ENCODE measurements at places on chromosomes 13 and 19. TPM values are rescaled to one million over a fixed set of nuclear protein-coding genes. Genes with fewer than 3 reads are reported as not detected.

GRCh38 chr19:49491030-49491803 is 3.8 kb downstream of the RPL13A start:
- DNase-seq: no peak

DNA sequence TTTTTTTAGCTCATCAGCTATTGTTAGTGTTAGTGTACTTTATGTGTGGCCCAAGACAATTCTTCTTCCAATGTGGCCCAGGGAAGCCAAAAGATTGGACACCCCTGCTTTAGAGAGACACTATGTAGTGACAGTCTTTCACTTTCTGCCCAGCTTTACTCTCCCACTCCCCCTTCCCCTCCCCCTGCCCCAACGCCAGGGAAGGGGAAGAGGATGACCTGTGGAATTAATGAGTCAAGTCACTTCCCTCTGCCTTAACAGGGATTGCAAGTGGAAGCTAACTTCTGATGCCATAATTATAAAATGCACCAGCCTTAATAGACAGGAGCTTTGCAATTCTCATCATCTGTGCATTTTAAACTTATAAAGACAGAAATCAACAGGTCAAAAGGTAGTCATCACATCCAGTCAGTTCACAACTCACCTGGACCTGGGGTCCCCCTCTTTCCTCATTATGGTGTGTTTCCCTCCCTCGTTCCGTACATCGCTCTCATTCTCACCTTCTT is 1.6 kb downstream of the ZNF415 start:
- DNase-seq: no peak

DNA sequence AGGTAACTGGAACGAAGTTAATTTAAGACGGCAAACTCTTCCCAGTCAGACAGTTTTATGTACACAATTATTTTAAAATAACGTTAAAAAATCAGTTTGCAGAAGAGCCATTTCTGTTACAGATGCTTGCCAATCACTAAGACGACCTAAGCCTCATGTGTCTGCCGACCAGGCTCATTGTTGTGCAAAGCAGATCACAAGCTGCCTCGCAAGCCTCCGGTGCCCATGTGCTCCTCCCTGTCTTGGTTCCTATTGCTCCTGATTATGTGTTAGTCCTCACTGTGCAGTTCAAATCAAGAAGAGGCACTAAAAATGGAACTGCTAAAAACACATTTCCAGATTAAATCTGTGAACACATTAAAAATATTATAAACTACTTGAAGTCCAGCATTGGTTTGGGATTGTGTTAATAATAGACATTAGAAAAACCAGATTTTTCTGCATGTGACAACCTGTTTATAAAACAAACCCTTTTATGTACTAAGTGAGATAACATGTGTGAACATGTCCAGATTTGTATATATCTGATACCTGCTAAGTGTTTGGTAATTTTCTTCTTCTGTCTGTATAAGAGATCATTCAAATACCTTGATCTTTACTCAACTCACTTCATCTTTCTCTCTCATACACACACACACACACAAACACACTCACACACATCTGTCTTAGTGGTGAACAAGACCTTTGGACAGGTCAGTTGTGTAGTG is 81.9 kb upstream of the SLC15A1 start:
- DNase-seq: no peak

- DNase-seq: no peak
Measured at GRCh38 chr19:42421591-42422031, 5.6 kb downstream of the LIPE start.

DNA sequence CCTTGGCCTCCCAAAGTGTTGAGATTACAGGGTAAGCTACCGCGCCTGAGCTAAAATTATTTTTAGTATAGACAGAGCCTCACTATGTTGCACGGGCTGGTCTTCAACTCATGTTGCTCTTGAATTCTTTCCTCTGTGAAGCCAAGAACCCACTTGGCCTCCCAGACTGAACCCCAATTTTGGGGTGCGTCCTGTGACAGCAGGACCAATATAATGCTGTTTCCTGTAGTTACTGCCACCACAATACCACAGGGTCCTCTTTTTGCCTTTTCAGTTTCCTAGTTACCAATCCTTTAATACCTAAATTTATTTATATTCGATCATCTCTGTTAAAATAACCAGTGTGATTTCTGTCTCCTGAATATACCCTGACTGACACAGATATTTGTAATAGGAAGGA is 32.9 kb downstream of the TSKS start:
- DNase-seq: no peak

Gene CLEC4M
- not detected for total RNA-seq

Gene VSTM1
- not detected for total RNA-seq

Gene NANOS3
- total RNA-seq: not detected
